Non-pigmented ciliary epithelial cell (primary cell): ENCODE measurements at places on chromosomes 11 and 22.
A peak's percentile ranks its signal among the peaks of the same experiment; 100 is the strongest.

- DNase-seq, result no peak
Observed at GRCh38 chr22:39098026-39098425, 982 bp downstream of the APOBEC3H start.

DNA sequence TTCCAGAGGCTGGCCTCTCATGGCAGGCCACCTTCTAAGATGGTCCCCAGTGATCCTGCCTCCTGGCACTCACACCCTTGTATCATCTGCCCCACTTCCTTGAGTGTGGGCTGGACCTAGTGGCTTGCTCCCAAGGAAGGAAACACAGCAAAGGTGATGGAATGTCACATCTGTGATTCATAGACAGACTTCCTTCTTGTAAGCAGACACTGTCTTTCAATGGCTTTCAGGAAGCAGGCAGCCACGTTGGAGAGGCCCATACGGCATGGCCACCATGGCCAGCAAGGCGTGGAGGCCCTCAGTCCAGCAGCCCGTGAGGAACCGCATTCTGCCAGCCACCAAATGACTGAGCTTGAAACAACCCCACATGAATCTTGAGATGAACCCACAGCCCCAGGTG is 11.3 kb downstream of the LMO1 start:
- no peak for DNase-seq

DNA sequence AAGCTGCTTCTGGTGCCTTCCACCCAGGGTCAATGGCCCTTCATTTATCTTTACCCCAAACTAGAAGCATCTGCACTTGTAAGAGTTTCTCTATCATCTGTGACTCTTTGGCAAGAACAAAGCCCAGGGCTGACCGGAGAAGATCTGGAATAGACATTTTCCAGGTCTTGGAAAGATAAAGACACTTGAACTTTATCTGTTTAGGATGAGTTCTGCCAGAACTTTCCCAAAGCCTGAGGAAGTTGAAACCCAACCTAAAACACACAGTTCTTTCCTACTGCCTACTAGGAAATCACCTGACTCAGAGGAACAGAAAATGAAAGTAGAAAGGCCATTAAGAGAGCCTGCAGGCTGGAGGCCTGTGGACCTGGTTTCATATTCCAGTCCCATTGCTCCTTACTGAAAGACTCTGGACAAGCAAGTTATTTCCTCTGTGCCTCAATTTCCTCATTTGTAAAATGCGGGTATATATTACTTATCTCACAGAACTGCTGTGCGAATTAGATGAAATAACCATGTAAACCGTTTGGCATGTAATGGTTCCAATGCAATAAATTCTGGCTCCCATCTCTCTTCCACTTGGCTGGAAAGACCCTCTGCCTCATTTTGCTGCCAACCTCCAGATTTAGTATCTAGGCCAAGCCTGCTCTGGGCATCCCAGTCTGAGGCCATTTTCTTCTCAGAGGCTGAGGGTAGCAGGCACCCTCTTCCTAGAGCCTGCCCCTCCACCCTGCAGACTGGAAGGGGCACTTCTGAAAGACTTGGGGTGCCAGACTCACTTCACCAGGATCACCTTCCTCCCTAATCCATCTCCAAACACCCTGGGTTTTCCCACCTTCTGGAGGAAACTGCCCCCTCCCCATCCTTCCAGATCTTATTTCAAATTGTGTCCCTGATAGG is 1.2 kb downstream of the UBE2L6 start:
- peak; percentile 22 for DNase-seq

DNA sequence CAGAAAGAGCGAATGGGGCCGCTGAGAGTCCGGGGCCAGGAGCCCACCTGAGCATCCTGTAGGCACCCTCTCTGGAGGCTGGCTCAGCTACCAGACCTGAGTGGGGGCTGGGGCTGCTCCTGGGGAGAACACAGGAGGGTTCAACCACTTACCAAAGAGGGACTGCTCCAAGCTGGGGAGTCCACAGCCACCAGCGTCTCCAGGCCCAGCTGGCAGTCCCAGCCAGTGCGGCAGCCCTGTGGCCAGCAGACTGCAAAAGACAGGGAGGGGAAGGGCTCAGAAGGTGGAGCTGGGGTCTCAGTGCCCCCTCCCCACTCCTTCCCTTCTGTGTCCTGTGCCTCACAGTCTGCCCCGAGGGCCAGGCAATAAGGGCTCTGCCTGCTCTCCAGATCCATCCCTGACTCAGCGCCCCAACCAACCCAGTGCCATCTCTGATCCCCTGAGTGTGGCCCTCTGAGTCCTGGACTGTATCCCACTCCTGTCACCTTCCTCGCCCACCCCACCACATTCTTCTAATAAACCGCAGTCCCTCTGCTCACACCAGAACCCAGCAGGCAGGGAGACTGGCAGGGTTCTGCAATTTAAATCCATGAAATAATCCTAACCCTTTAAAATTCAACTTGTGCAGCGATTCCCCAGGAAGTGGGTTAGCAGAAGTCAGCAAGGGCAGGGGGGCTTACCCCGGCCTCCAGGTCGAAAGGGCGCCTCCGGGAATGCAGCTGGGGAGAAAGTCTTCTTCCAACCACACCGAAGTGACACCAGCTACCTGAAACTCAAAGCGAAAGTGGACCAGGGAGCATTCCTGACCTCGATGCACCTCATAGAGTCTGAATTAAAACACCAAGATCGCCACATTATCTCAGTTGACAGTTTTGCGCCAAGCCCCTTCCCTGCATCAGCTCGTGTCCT is 13.3 kb downstream of the CHST1 start:
- no peak for DNase-seq

DNA sequence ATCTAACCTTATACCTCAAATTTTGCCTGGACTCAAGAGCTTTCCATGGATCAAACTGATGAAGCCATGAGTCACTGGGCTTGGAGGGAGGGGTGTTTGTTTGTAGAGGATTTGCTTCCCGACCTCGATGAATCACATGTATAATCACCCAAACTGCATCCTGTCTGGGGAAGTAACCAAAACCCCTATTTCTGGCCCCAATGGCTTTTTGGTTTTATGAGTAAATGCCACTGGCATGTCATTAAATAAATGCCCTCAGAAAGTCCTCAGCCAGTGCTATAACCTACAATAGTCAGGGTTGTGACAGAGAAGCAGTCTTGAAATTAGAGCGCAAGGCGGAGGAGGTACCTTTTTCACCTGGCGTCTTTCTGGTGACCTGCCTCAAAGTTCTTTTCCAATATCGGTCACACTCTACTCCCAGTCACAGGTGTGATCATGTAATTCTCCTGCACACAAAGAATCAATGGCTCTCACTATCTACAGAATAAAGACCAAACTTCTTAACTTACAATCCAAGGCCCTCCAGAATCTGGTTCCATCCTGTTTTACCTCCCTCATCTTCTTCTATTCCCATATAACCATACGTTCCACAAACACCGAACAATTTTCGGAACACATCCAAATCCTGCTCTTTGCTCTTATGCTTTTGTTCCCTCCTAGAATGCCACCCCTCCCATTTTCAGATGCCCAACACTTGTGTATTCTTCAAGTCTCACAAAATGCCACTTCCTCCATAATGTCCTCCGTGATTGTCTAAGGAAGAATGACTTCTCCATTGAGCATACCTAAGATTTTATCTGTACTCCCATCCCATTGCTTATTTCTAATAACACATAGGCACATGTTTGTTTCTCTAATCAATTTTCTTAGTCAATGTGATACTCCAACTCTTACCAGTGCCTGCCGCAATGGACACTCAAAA is 81.3 kb upstream of the BLID start:
- DNase-seq, result peak; percentile 99

DNA sequence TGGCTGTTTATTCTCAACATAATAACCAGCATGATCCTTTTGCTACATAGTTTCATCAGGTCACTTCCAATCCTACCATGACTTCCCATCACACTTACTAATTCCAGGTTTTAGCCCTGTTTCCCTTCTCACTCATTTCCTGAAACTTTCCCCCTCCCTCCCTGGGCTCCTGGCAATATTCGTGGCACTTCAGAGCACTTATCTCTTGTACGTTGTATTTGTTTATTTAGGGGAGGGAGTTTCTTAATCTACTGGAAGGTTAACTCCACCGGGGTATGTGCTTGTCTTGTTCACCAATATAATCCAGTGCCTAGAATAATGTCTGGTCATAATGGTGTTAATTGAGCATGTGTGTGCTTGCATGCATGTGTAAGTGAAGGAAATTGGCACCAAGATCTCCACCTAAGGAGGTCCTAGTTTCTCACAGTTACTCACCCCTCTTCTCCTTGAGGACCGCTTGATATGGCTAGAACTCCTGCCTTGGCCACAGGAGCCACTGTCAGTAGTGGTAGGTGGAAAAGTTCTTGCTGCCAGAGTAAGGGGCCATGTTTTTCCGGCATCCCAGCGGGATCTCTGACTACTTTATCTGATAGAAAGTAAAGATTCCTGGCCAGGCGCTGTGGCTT is 11.7 kb downstream of the EIF3L start:
- no peak for DNase-seq

DNA sequence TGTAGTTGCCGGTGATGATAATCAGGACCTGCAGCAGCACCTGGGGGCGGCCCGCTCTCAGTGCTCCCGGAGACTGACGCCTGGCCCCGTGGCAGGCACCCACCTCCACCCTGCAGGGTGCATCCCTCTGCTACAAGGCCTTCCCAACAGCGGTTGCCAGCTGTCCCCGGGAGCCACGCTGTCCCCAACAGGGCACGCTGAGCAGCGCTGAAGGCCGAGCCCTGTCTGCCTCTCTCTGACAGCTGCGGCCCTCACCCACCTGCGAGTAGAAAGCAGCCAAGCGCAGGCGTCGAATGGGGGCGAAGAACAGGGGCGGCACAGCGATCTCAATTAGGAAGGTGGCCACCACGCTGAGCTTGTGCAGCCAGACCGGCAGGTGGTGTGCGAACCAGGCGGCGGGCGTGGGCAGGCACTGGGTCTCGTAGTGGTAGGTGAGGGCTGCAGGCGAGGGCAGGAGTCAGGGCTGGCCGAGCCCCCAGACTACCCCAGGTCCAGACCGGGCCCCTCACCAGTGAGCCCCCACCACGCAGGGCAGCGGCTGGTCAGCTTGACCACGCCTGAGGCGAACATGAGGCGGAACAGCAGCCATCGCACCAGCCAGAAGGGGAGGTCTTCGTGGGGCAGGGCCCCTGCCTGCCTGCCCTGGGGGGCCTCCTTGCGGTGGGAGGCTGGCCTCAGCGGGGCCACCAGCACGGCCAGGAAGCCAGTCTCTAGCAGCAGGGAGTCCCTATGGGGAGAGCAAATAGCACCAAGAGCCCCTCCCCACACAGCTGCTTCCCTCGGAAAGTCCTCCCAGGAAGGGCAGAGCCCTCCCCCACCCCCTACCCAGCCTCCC is 1.5 kb downstream of the LMF2 start:
- no peak for DNase-seq

DNA sequence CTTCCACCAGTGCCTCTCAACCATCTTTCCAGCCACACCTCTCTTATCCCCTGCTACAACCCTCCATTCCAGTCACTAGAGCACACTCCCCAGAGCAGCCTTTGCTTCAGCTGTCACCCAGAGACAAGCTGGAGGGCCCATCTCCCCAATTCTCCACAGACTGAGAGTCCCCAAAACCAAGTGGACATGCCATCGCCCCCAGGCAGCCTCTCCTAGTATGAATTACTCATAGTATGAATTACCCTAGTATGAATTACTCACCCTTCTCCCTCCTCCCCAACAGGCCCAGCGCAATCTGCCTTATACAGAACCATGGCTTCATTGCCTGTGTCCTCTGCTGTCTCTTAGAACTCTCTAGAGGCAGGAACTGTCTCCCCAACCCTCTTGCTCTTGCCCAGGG is 24.8 kb downstream of the MYH9 start:
- DNase-seq, result no peak

DNA sequence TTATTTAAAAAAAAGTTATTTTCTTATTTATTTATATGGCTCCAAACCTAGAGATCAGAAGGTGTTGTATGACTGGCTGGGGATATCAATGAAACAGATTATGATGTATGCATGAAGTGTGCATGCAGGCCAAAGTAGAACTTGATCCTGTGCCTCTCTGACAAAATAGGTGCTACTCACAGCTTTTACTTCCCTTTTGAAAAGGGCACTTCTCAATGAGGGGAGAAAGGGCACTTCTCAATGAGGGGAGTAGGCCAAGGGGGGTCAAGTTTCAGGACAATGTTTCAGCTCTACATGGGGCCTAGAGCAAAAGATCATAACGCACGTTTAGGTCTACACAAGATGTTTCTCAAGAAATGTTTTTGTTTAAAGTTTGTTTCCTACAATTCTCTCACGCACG is 397.5 kb downstream of the ETS1 start:
- no peak for DNase-seq

DNA sequence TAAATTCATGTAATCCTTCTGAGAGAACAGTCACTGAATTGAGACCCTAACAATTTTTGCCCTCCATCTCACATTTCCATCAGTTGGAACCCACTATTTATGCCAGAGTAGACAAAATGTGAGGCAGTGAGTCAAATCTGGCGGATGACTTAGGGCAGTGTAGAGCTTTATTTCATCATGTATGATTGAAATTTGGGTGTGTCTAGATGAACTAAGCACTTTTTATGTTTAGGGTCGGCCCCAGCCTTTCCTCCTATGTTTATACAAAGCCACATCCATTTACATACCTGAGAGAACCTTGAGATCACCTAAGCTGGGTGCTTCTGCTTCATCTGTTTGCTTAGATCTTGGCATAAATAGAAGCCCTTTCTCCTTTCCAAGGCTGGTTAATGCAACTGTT is 15.0 kb upstream of the MUC15 start:
- DNase-seq, result no peak

DNA sequence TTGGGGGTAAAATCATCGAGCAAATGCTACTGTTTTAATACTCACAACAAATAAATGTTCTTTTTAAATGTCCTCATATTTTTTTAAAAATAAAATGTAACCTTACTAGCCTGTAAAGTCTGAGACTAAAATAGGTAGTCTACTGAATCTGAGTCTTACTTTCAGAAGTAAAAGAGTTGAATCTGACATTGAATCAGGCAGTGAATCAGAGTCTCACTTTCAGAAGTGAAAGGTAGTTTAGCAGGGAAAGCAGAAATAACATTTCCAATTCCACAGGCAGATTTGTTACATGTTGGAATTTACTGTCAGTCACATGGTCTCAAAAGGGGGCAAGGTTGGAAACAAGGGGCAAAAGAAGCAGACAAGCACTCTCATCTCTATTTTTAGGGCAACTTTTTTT is 143.0 kb downstream of the ELP4 start:
- no peak for DNase-seq

- no peak for DNase-seq
Observed at GRCh38 chr11:70640408-70640807, 242.1 kb downstream of the CTTN start.

DNA sequence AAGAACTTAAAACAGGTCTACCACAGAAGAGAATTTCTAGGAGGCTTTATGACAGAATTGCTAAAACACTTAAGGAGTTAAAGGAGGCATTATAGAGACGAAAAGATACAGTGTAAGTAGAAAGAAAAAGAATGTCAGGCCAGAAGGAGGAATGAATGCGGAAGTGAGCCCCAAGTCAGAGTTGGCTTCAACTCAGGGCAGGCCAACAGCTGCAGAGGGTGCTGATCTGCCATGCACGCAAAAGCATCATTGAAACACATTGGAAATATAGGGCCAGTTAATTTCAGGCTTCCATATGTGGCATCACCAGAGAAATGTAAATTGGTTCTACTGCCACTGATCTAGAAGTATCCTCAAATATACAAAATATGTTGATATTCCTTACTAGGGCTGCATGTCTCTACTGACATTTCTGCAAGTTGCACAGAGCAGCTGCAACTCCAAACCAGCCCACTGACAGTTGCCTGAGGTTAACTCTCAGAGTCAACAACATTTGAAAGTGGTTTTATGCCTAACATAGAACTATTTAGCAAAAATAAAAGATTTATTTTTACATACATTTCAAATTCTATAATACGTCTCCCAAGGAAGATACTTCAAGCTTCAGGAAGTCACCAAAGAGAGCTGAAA is 324.1 kb downstream of the C11orf87 start:
- DNase-seq, result no peak

- no peak for DNase-seq
Observed at GRCh38 chr11:1392111-1392510, 2.4 kb downstream of the BRSK2 start.
